ENCODE measurements at places on chromosomes 5 and 9. TPM values are rescaled to one million over a fixed set of nuclear protein-coding genes. Genes with fewer than 3 reads are reported as not detected.

Gene PCDHA13
- not detected for total RNA-seq

Gene SPATA31E1
- total RNA-seq: not detected

DNA sequence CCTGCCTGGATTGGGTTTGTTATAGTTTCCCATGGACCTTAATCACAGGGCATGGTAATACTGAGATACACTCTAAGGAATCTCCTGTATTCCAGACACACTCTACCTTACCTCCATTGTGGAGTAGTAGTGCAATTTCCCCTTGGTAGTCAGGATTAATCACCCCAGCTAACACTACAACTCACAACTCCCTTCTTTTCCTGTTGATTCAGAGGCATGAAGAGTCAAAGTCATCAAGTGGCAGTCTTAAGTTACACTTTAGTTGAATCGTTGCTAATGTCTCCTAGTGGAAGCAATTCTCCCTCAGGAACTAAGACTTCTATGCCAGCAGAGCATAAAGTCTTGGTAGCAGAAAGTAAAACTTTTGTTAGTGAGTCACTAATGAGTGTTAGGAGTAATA is 122.7 kb upstream of the APC start:
- DNase-seq: no peak

- DNase-seq: no peak
Measured at GRCh38 chr5:37111426-37112382, 137.5 kb downstream of the CPLANE1 start.

DNA sequence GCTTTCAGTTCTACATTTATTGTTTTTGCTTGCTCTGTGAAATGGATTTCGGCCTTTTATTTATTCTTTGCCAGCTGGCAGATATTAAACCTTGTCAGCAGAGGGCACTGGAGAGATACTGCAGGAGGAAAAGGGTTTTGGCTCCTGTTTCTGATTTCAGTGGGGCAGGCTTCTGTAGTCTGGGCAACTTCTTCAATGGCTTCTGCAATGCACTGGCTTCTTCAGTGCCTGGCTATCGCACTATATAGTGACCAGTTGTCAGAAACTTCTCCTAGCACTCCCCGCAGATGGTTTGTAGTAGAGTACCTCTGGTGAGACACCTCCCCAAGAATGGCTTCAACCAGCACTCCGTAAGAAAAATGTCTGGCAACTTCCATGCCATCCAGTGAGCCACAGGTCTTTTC is 3.2 kb upstream of the NFX1 start:
- DNase-seq: peak; percentile 71

DNA sequence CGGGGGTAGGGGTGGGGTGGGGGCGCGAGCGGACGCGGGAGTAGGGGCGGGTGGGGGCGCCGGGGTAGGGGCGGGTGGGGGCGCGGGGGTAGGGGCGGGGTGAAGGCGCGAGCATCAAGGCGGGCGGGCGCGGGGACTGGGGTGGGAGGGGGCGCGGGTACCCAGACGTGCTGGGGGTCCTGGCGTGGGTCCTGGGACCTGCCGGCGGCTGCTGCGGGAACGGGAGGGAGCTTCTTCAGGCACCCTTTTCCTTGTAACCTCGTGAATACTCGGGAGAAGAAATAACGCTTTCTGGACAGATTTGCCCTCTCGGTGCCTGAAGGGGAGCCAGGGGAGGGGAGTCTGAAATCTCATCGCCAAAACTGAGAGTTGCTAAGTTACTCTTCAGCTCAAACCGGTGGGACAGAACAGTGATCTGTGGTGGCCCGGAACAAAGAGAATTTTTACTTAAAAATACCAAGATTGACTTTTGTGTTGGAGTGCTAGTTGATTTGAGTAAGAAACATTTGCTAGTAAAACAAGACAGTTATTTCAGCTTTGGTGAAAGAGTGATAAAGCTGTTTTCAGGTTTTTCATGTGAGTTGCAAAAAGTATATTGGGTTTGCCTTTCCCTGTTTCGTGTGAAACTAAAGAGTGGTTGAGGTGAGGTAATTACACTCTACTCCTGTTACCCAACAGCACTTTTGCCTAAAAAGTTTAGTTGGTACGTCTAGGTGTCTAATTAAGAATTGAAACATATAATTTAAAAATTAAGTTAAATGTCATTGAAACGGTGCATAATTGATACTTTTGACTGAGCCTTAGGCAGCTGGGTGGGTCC is 643 bp downstream of the PLEKHG4B start:
- no peak for DNase-seq

Measured in mucosa of descending colon (tissue), 3 donors.